ENCODE measurements at places on chromosomes 13 and 19. TPM values are rescaled to one million over a fixed set of nuclear protein-coding genes. Genes with fewer than 3 reads are reported as not detected.
A peak's percentile ranks its signal among the peaks of the same experiment; 100 is the strongest.

Gene ZNF577
- 13.1 TPM for polyA plus RNA-seq

Gene ZSCAN4
- polyA plus RNA-seq = 0.07 TPM

Gene CLEC17A
- polyA plus RNA-seq = 0.45 TPM

Gene KIR2DL3
- polyA plus RNA-seq = 0.14 TPM

Gene TMEM221
- 0.08 TPM for polyA plus RNA-seq

Gene ZNF433
- 5.1 TPM for polyA plus RNA-seq

Gene SYNGR4
- not detected for polyA plus RNA-seq

Gene LILRB5
- 3.8 TPM for polyA plus RNA-seq

Gene MADCAM1
- polyA plus RNA-seq = 0.24 TPM

Gene DAND5
- polyA plus RNA-seq = 0.14 TPM

Gene RNF225
- not detected for polyA plus RNA-seq

GRCh38 chr13:85441975-85442374 is 357.2 kb downstream of the SLITRK6 start:
- no peak for DNase-seq
- no peak overlapping the region for H3K27ac ChIP-seq
- no peaks in the 10 kb centered on the region for H3K4me1 ChIP-seq
- H3K36me3 ChIP-seq = no peaks in the 10 kb centered on the region
- no peaks in the 10 kb centered on the region for H3K27me3 ChIP-seq

DNA sequence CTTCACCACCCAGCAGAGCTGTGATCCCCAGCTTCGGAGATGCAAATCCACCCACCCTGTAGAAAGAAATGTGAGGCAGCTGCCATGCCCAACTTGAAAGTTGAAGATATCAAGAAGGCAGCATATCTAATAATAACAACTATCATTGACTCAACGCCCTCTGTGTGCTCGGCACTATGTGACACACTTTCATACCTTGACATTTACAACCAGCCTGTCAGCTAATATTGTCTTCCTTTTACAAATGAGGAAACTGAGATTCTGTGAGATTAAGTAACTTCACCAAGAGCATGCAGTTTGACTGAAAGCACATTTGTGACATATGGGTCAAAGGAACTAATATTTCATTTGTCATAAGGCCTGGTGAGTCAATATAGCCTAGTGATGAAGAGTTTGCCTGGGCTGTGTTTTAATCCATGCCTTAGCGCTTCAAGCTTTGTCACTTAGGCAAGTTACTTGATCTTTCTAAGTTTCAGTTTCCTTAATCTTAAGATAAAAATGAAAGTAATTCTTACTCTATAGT is 137.0 kb downstream of the FLT1 start:
- H3K36me3 ChIP-seq = peaks cover 2% of the 10 kb centered on the region
- no peak for DNase-seq
- H3K27me3 ChIP-seq = no peaks in the 10 kb centered on the region
- H3K4me3 ChIP-seq = no peak overlapping the region

DNA sequence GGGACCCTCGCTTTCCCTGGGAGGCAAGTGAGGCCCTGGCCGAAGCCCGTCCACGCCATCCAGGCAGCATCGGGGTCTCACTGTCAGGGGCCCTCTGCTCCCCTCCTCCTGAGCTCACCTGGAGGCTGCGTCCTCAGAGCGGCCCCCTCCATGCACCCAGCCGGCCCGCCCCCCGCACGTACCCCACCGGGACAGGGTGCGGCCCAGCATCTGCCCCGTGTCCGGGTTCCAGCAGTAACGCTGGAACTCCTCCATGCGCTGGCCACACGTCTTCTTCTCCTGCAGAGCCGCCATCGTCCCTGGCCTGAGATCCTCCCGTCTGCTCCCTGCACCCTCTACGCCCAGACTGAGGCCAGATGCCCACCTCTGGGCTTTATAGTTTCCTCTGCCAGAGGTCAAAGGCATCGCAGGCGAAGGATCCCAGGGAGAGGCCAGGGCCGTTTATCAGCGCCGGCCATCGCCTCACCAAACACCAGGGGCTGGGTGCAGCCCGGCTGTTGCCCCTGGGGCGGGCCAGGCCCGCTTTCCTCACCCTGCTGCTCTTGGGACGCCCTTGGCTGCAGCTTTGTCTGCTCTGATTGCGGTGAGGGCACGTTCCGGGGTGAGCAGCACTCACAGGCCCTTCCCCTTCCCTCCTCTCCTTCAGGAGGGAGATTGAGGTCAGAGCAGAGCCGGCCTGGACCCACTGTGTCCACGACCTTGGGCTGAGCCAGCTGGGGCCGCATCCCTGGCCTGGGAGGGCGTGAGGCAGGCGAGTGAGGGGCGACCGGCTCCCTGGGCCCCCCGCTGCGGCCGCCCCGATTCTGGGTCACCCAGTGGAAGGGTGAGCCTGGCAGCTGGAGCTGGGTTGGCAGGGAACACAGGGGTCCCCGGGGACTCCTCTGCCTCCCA is at the start of gene ATP4B:
ATP4B (minus strand) TSS at position 348 of the 891 bp plus-strand sequence; CDS start at position 294, 54 bp downstream.
- no peaks in the 10 kb centered on the region for H3K27me3 ChIP-seq
- no peak within 1 kb of the TSS for H3K27ac ChIP-seq
- H3K36me3 ChIP-seq = no peaks in the 10 kb centered on the region
- no peak within 1 kb of the TSS for H3K4me3 ChIP-seq
- no peaks in the 10 kb centered on the region for H3K4me1 ChIP-seq

GRCh38 chr13:99656092-99656745 is 154.9 kb downstream of the TM9SF2 start:
- peaks cover 5% of the 10 kb centered on the region for H3K27me3 ChIP-seq
- peaks cover 18% of the 10 kb centered on the region for H3K4me1 ChIP-seq
- DNase-seq = peak; percentile 87
- no peak overlapping the region for H3K4me3 ChIP-seq
- no peaks in the 10 kb centered on the region for H3K36me3 ChIP-seq

GRCh38 chr13:78603240-78603957 is at the start of gene POU4F1:
Gene POU4F1, minus strand, starts transcription at chr13:78603552. Its CDS starts 226 bp downstream, at chr13:78603326.
- H3K27ac ChIP-seq = no peak within 1 kb of the TSS
- no peaks in the 10 kb centered on the region for H3K36me3 ChIP-seq
- no peak within 1 kb of the TSS for H3K4me3 ChIP-seq
- H3K4me1 ChIP-seq = peaks cover 35% of the 10 kb centered on the region
- DNase-seq = peak; percentile 57
- peaks cover 91% of the 10 kb centered on the region for H3K27me3 ChIP-seq
